ENCODE measurements at places on chromosomes 4 and X. TPM values are rescaled to one million over a fixed set of nuclear protein-coding genes. Genes with fewer than 3 reads are reported as not detected.

Gene CTAG2
- total RNA-seq = not detected

Gene ADH7
- not detected for total RNA-seq

Gene ATP10D
- 2.0 TPM for total RNA-seq

Gene MAGEE2
- total RNA-seq = not detected

Gene HSD17B11
- 6.6 TPM for total RNA-seq

Gene USP26
- not detected for total RNA-seq

Gene ETDA
- not detected for total RNA-seq

Gene GLUD2
- 3.0 TPM for total RNA-seq

Gene ANOS1
- not detected for total RNA-seq

Gene NAA11
- total RNA-seq = not detected

Gene COX7B2
- total RNA-seq = not detected

Gene NPFFR2
- total RNA-seq = not detected

Gene USP53
- 47.3 TPM for total RNA-seq

Gene TFE3
- 41.4 TPM for total RNA-seq

Gene NLGN3
- total RNA-seq = 0.07 TPM

Gene CYBB
- 0.20 TPM for total RNA-seq

Gene CACNA1F
- total RNA-seq = not detected

Gene ATP1B4
- not detected for total RNA-seq

Gene NMU
- total RNA-seq = not detected

Gene AFP
- total RNA-seq = 0.22 TPM

Gene DUX4
- not detected for total RNA-seq

Gene NEUROG2
- not detected for total RNA-seq

Gene MYL5
- not detected for total RNA-seq

Gene CYSLTR1
- not detected for total RNA-seq

Gene CHIC2
- 219 TPM for total RNA-seq

Gene PHEX
- 0.05 TPM for total RNA-seq

Gene SPARCL1
- not detected for total RNA-seq

Gene TMPRSS11F
- total RNA-seq = not detected

Gene OTUD5
- total RNA-seq = 21.9 TPM

Gene NUDT10
- total RNA-seq = not detected

Gene PAGE1
- total RNA-seq = not detected

Gene NIPAL1
- total RNA-seq = 0.13 TPM

Gene ZCCHC12
- total RNA-seq = not detected

Gene P2RY10
- total RNA-seq = not detected

Gene PSAPL1
- total RNA-seq = not detected

Gene UCHL1
- 296 TPM for total RNA-seq

Gene GLRA2
- not detected for total RNA-seq

Gene LEF1
- not detected for total RNA-seq

Gene TENM3
- 0.05 TPM for total RNA-seq

Gene SYP
- total RNA-seq = 0.63 TPM

Gene HPSE
- not detected for total RNA-seq

Gene IQCM
- total RNA-seq = not detected

Gene GNPDA2
- 35.7 TPM for total RNA-seq

Gene HTRA3
- total RNA-seq = 0.15 TPM

Gene ARX
- not detected for total RNA-seq

Gene FAM9C
- total RNA-seq = not detected

Gene FOXR2
- total RNA-seq = not detected

Gene MAB21L2
- total RNA-seq = 0.07 TPM

Gene HSFX2
- total RNA-seq = not detected

Gene PABPC4L
- total RNA-seq = under 0.01 TPM
